Lung microvascular endothelial cell (primary cell): ENCODE measurements at places on chromosomes 3 and 15. TPM values are rescaled to one million over a fixed set of nuclear protein-coding genes. Genes with fewer than 3 reads are reported as not detected.

The TMCO5A gene
- not detected in 2 replicates for total RNA-seq

The CLRN1 gene
- not detected in 2 replicates for total RNA-seq

The MLF1 gene
- total RNA-seq, result 4.8 TPM in 2 replicates

DNA sequence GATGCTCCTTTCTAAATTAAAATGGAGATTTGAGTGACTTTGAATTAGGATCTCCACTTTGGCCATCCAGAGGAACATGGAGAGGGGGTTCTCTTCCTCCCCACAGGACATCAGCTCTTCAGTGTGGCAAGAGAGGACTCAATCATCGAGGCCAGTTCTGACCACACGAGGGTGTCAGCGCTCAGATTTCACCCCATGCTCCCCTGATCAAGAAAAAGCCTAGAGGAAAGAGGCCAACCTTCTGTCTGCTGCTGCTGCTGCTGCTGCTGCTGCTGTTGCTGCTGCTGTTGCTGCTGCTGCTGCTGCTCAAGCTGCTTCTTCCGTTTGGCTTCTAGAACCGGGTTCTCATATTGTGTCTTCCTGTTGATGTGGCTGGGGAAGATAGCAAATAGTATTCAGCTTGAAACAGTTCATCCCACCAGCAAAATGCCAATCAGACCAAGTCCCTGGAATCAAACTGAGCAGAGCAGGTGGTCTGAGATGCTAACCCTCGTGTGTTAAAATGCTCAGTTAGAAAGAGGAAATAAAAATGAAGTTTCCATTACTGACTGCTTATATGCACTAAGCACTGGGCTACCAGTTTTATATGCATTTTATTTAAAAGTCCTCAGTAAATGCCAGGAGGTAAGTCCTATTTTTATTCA is 599.0 kb downstream of the MAGI1 start:
- peak; percentile 53 for DNase-seq

DNA sequence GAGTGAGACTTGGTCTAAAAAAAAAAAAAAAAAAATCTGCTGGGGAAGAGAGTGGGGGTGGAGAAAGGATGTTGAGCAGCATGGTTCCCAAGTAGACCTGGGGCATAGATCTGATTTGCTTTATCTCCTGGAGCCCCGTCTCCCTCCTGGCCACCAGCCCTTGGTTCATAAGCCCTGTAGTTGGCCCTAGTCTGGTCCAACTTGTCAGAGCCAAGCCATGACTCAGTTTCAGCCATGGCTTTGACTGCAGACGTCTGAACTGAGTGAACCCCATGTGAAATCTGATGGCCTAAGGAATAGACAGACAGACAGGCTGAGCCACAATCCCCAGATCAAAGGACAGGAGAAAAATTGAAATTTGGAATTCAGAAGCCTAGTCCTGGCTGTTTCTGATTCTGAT is 2.0 kb upstream of the CILP start:
- DNase-seq, result no peak
